EH (cell line): ENCODE measurements at places on chromosomes 13 and 19.

- no peak for DNase-seq
Observed at GRCh38 chr19:41029524-41030432, 38.7 kb downstream of the CYP2B6 start.

GRCh38 chr19:46602392-46603194, 1.5 kb downstream of the CALM3 start:
- peak; percentile 38 for DNase-seq

DNA sequence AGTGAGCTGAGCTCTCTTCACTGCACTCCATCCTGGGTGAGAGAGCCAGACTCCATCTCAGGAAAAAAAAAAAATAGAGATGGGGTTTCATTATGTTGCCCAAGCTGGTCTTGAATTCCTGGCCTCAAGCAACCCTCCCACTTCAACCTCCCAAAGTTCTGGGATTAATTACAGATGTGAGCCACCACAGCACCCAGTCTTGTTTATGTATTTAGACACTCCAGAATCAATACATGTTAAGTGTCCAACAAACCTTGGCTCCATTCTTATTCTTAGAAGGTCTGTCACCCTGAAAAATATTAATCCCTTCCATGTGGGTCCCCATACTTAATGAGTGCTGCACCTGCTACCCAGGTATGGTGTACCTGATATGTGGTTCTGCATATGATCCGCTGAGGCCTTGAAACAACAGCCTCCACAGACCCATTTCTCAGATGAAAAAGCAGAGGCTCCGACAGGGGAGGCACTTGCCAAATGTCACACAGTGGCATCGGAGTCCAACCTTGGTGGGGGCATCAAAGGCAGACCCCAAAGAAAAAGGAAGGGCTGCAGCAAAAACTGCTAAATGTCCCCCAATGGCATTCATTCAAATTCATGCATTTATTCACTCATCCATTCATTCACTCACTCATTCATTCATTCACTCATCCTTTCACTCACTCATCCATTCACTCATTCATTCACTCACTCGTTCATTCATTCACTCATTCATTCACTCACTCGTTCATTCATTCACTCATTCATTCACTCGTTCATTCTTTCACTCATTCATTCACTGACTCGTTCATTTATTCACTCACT, 16.7 kb downstream of the TICAM1 start:
- DNase-seq, result peak; percentile 83

DNA sequence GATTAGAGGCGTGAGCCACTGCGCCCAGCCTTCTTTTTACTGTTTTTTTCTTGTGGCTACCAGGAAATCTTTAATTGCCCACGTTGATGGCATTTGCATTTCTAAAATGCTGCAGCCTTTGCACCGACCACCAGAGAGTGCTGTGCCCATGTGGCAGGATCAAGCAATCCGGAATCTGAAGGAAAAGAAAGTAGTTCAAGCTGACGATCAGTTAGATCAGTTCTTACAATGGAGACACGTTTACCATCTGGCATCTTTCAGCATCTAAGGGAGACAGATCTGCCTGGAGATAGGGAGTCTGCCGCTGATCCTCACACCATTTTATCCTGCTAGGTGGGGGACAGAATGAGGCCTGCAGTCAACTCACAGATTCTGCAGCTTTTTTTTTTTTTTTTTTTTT, 19.9 kb downstream of the TINCR start:
- DNase-seq, result peak; percentile 56

DNA sequence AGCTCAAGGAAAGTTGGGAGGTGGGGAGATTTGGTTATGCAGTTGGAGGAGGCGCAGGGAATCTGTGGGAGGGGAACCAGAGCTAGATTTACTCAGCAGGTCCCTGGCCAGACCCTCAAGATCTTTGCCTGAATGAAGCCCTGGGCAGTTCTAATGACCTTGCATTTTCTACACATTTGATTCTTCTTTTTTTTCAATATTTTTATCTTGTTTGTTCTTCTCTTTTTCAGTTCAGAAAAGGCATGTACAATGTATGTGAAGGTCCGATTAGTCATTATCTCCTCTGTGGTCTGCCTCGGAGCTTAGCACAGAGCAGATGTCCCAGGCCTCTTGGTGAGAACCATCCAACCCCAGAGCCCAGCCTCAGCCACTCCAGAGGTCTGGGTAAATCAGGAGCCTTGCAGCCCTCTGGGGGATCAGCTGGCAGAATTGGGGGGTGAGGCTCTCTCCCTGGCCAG, 24.2 kb downstream of the SERP2 start:
- DNase-seq, result peak; percentile 20

DNA sequence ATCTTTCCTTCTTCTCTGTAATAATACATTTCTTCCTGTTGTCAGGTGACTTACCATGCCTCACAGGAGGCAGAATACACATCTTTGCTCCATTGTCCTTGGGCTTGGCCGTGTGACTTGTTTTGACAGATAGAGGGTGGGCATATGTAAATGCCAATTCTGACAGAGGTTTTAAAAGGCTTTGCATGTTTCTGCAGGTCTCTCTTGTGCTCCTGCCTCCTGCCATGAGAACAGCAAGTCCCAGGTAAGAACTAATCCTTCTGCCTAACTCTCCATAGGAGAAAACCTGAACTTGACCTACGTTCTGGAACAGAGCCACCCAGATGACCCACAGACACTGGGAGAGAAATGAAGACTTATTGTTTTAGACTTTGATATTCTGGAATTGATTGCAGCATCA, 88.7 kb upstream of the TNFSF11 start:
- DNase-seq, result no peak

DNA sequence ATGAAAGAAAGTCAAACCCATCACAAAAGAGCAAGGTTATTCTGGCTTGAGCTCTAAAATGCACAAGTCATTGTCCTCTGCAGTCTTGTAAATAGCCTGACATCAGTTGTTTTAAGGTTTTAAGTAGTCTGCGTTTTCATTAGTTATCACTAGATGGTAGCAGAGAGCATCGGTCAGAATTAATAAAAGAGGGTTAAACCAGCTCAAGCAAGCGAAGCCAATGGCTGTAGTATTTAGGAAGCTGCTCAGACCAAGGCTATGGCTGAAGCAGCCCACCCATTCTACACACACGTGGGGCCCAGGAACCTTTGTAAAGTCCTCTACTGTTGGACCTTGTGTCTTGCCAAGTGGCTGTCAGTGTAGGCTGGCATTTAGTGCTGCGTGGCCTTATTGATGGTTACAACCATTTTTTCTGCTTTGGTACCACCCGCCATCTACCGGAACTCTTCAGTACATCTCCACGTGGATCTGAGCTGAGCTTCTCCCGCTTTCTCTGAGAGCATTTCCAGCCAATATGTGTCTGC, 13.3 kb upstream of the ZNF57 start:
- peak; percentile 69 for DNase-seq

GRCh38 chr13:97327506-97328221, 105.5 kb downstream of the MBNL2 start:
- peak; percentile 43 for DNase-seq

- peak; percentile 71 for DNase-seq
Observed at GRCh38 chr19:15136234-15136954, 29.2 kb downstream of the SYDE1 start.

DNA sequence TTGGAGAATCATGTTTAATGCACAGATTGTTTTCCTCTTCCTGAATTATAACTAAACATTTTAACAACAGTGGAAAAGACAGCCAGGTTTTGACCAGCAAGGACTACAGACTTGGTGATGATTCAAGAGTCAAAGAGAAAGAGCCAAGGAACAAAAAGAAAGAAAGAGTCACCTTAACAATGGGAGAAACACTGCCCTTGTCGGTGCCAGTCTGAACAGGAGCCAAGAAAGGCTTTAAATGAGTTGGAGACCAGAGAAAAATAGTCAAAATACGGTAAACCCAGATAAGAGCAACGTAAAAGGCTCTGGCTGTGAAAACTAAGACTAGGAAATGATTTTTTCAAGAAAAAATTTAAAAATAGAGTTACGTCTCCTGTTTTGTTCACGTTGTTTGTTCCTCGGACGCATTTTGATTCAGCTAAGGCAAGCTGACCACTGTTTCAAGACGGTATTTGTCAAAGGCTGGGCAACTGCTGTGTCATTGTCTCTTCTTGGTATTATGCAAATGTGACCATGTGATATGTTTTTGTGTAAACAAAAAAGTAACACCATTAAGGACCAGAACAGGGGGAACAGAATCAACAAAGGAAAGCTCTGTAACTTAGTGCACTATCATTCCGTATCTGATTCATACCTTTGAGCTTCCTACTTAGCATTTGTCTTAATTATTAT, 634.5 kb downstream of the LIG4 start:
- DNase-seq, result no peak

GRCh38 chr13:99133230-99133629, 67.4 kb upstream of the UBAC2 start:
- DNase-seq, result no peak

DNA sequence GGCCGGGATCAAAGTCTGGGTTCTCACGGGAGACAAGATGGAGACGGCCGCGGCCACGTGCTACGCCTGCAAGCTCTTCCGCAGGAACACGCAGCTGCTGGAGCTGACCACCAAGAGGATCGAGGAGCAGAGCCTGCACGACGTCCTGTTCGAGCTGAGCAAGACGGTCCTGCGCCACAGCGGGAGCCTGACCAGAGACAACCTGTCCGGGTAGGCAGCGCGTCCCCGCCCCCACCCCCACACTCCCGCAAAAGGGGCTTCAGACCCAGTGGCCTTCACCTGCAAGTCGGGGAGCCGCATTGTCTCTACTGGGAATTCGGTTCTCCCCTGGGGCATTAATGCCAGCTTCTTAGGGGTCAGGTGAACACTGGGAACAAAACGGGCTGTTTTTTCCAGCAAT, 114.7 kb upstream of the MCF2L start:
- DNase-seq, result no peak

DNA sequence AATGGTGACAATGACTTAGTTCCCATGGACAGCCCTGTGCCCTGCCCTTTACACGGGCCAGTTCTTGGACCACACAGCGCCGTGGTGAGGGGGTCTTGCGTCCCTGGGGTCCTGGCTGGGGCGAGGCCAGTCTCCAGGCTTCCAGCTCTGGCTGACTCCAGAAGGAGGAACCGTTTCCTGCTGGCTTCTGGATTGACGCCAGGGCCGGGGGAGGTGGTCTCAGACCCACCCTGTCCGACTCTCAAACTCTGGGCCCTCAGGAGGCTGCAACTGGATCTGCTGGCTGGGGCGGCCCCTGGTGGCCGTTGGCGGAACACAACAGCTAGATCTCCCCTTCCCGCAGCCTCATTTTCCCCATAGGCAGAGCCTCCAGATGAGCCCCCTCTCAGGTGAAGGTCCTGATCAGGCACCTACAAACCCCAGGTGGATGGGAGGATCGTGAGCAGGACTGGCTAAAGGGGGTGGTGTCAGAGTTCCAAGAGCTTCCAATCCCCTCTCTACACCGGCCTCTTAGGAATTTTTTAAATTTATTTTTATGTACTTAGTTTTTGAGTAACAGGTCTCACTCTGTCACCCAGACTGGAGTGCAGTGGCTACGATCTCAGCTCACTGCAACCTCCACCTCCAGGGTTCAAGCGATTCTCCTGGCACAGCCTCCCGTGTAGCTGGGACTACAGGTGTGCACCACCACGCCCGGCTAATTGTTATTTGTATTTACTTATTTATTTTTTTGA, 8.0 kb downstream of the CCDC194 start:
- DNase-seq, result peak; percentile 62

- DNase-seq, result no peak
Observed at GRCh38 chr13:49346460-49346859, 97.4 kb downstream of the CAB39L start.

- DNase-seq, result peak; percentile 72
Observed at GRCh38 chr13:29513002-29513980, 82.2 kb downstream of the SLC7A1 start.

- no peak for DNase-seq
Observed at GRCh38 chr19:29614046-29614445, 8.0 kb downstream of the POP4 start.

DNA sequence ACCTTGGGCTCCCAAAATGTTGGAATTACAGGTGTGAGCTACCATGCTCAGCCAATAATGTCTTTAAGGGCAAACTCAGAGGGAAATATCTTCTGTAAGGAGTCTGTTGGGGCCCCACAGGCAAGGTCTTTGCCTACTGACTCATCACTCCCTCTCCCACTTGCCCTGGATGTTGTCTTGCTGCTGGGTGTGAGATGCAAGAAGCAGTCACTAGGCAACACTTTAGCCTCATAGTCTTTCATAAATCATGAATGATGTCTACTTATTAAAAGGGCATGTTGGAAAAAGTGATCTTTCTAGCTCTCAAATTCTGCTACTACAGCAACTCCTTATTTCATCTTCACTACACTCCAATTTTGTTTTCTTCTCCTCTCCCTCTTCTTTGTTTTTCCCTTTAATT, 34.6 kb upstream of the SLC10A2 start:
- DNase-seq, result no peak

- no peak for DNase-seq
Observed at GRCh38 chr13:36512771-36513170, 80.5 kb downstream of the CCNA1 start.

DNA sequence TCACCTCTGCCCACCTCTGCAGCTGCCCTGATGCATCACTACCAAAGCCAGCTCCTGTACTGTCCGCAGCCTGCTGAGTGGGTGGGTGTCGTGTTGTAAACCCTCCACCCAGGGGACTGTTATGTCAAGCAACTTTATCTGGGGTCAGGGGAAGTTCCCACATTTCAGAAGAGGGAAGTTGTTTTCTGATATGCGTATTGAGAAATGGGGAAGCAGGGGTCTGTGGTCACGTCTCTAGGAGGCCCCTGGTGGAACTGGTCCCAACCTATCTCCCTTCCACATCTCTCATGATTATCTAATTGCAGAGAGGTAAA, 31.2 kb downstream of the CLEC17A start:
- DNase-seq, result no peak

DNA sequence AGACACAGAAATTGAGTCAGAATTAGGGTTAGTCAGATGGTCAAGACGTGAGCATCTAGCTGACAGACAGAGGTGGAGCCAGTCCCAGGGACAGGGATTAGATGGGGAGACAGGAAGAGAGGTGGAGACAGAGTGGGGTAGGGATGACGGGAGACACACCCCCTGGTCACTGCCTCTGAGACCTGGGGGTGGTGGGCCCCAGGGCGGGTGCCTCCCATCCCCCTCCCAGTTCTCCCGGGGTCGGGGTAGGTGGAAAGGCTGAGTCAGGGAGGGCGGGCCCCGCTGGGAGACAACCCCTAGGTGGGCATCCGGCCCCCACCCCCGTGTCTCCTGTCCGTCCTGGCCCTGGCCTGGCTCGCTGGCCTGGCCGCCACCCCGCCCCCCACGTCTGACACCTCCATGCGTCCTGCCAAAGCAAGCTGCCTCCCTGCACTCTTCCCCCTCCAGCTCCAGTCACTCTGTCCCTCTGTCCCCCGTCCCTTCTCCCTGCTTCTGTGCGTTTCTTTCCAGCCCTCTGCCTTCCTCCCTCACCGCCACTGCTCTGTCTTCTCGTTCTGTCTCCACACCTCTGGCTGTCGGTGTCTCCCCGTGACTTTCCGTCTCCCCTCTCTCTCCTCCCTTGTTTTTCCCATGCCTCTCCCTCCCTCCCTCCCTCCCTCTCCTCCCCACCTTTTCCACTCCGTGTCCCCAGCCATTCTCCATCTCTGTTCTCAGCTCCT, 15.1 kb downstream of the CCDC97 start:
- DNase-seq, result peak; percentile 89

DNA sequence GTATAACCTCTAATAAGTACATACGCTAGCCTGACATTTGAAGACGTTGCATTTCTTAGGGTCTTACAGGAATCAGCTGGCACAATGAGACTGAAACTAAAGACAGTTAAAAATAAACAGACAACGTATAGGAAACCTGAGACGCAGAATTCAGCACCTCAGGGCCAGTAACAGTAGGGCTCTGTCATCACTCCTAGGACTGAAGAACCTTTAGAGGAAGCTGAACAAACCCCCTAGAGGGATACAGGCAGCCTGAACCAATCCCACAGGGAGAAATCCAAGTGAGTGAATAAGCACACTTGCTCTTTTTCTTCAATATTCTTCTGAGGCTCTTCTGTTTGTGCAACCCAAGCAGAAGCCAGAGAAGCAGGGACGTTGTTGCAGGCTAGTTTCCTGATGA, 53.9 kb upstream of the KLHL1 start:
- no peak for DNase-seq
